ENCODE measurements at places on chromosomes 7 and 10.
A peak's percentile ranks its signal among the peaks of the same experiment; 100 is the strongest.

- H3K4me1 ChIP-seq, result no peaks in the 10 kb centered on the region
- no peak for DNase-seq
- no peaks in the 10 kb centered on the region for H3K27me3 ChIP-seq
- H3K36me3 ChIP-seq, result peaks cover 5% of the 10 kb centered on the region
These were observed 34.0 kb downstream of the INPP5F start for GRCh38 chr10:119759832-119760231.

DNA sequence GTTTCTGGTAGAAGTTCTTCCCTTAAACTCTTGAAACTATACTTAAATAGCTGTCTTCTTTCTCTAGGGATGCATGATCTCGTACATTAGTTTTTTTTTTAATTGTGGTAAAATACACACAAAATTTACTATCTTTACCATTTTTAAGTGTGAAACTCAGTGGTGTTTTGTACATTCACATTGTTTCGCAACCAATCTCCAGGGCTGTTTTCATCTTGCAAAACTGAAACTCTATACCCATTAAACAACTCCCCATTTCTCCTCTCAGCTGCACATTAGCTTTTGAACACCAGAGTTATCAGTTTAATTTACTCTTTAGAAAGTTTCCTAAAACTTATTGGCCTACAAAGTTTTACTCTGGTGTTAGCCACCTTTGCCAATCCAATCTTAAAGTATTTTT is 45.5 kb upstream of the PRKAR2B start:
- DNase-seq, result no peak
- H3K27ac ChIP-seq, result no peak overlapping the region
- no peaks in the 10 kb centered on the region for H3K4me1 ChIP-seq

- H3K27me3 ChIP-seq, result no peaks in the 10 kb centered on the region
- no peaks in the 10 kb centered on the region for H3K36me3 ChIP-seq
These were observed 6.6 kb upstream of the TPK1 start for GRCh38 chr7:144842377-144842851.

- no peak overlapping the region for H3K4me3 ChIP-seq
- H3K27ac ChIP-seq, result no peak overlapping the region
- peaks cover 43% of the 10 kb centered on the region for H3K4me1 ChIP-seq
- H3K36me3 ChIP-seq, result peaks cover 13% of the 10 kb centered on the region
These were observed 17.2 kb downstream of the SGPL1 start for GRCh38 chr10:70832852-70833528.

GRCh38 chr10:14571866-14572507 is 202.7 kb downstream of the FAM107B start:
- peak; percentile 49 for DNase-seq
- peak overlapping the region; percentile 90 for H3K4me3 ChIP-seq
- peaks cover 57% of the 10 kb centered on the region for H3K4me1 ChIP-seq
- H3K36me3 ChIP-seq, result peaks cover 62% of the 10 kb centered on the region
- H3K27ac ChIP-seq, result peak overlapping the region; percentile 95

DNA sequence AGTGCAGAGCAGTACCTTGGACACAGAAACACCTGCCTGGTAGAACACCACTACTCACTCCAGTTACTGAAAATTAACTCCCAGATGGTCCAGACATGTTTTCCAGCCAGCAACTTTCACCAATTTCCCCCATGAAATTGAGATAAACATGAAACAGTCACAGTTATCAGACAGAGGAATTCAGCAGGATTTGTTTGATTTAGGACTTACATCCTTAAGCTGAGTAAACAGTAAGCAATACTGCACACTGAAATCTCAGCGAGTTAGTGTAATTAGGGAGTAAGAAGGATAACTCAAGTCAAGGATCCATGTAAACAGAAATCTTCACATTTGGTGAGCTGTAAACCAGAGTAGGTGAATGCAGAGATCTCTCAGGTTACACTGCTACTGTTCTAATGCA is 353.5 kb downstream of the ELMO1 start:
- H3K27me3 ChIP-seq, result no peaks in the 10 kb centered on the region
- no peak overlapping the region for H3K27ac ChIP-seq
- peaks cover 28% of the 10 kb centered on the region for H3K36me3 ChIP-seq
- H3K4me1 ChIP-seq, result peaks cover 9% of the 10 kb centered on the region

GRCh38 chr10:49086889-49087288 is 28.4 kb downstream of the VSTM4 start:
- H3K36me3 ChIP-seq, result no peaks in the 10 kb centered on the region
- H3K27ac ChIP-seq, result no peak overlapping the region
- H3K4me3 ChIP-seq, result no peak overlapping the region
- peaks cover 7% of the 10 kb centered on the region for H3K27me3 ChIP-seq

DNA sequence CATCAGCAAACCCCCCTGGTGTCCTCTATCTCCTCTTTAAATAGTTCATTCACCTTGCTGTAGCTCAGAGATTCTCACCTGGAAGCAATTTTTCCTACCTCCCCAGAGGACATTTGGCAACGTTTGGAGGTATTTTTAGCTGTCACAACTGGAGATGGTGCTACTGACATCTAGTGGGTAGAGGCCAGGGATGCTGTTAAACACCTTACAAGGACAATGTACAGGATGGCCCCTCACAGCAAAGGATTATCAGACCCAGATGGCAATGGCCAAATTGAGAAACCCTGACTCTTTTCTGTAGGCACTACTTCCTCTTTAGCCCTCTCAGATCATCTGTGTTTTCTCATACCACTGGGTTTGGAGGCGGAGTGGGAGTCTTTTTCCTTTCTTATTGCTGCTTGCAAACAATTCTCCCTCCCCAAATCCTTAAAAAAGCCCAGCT is 13.2 kb upstream of the TRA2A start:
- H3K36me3 ChIP-seq, result peaks cover 2% of the 10 kb centered on the region
- H3K4me1 ChIP-seq, result peaks cover 4% of the 10 kb centered on the region
- H3K4me3 ChIP-seq, result no peak overlapping the region
- no peaks in the 10 kb centered on the region for H3K27me3 ChIP-seq
- DNase-seq, result no peak

GRCh38 chr7:139286144-139286543 is 55.0 kb upstream of the FMC1 start:
- DNase-seq, result no peak
- H3K36me3 ChIP-seq, result peaks cover 9% of the 10 kb centered on the region
- H3K4me1 ChIP-seq, result no peaks in the 10 kb centered on the region
- no peak overlapping the region for H3K27ac ChIP-seq
- H3K27me3 ChIP-seq, result no peaks in the 10 kb centered on the region

DNA sequence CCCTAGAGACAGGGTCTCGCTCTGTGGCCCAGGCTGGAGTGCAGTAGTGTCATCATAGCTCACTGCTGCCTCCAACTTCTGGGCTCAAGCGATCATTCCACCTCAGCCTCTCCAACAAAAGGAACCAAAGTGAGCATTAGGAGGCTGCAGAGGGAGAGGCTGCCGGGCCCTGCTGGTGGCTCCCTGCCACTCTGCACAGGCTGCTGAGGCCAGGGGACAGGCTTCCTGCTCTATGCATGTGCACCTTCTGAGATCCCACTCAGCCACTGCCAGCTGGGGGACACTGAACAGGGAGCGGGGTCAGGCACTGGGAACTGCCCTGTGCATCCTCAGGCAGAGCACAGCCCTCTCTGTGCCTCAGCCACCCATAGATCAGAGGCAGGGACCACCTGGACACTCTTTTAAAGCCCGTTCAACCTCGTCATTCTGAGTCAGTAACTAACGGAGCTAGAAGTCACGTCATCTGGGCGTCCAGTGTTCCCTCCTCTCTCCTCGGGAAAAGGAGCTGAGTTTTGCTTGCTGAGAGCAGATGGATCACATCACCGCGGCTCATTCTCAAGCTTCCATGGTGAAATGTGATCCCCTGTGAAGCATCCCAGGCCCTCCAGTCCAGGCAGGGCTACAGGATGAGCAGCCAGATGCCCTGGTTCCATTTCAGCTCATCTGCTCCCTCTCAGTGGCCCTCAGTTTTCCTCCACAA is 109.6 kb downstream of the MYL10 start:
- no peaks in the 10 kb centered on the region for H3K36me3 ChIP-seq
- no peaks in the 10 kb centered on the region for H3K4me1 ChIP-seq
- no peak overlapping the region for H3K27ac ChIP-seq
- DNase-seq, result no peak

DNA sequence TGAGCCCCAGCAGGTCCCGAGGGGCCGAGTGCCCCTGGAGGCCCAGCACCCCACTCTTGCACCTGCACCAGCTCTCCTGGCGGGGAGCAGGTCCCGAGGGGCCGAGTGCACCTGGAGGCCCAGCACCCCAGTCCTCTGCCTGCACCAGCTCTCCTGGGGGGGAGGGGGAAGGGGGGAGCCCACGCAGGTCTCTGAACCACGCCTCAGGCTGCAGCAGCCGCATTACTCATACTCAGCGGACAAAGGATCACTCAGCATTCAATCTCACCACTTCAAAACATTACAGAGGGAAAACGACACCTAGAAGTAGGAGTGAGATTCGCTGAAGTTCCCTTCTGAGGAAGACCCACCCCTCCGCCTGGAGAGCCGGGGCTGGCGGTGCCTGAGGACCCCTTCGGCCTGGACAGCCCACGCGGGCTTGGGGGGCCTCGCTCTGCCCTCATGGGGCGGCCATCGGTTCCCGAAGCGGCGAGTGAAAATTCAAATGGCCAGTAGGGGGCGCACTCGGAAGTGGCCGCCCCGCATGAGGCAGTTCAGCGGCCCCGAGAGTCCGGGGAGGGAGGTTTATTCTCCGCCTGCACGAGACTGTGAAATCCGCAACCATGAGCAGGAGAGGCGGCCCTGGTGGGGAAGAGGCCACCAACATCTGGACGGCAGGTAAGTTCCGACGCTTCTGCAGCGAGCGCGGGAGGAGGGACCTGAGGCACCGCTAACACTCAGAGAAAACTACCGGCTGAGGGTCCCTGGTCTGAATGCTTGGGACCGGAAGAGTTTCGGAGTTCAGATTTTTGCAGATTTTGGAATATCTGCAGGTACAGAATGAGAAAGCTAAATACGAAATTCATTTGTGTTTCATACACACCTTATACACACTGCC is 1.1 kb upstream of the GPER1 start:
- H3K27me3 ChIP-seq, result no peaks in the 10 kb centered on the region
- peak; percentile 71 for DNase-seq
- peak overlapping the region; percentile 15 for H3K27ac ChIP-seq
- peak overlapping the region; percentile 65 for H3K4me3 ChIP-seq
- peaks cover 10% of the 10 kb centered on the region for H3K4me1 ChIP-seq

GRCh38 chr10:84493951-84494848 is 165.8 kb downstream of the CCSER2 start:
- H3K4me3 ChIP-seq, result no peak overlapping the region
- DNase-seq, result no peak
- H3K36me3 ChIP-seq, result peaks cover 13% of the 10 kb centered on the region

DNA sequence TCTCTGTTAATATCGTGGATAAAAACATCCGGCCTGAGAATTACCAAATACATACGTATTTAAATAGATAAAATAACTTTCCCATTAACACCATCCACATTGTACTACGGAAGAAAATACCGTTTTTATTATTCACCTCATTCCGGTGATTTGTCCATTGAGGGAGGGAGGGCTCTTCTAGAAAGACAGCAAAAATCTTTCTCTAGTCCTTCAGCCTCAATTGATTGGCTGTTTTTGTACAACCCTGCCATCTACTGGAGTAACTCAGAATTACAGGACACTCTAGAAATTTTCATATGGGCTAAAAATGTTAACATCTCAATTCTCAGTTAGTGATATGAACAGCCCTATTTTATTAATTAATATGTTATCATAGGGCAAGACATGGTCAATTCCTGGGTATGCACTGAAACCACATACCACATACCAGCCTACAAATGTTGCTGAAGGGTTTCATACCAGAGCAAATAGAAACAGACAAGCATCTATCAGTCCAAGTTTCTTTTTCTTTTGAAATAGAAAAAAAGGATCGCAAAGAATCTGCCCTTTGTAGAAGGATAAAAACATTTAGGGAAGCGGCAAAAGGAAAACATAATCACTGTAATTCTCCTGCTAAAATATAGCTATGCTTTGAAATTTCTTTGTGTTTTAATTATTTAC is 55.8 kb upstream of the CDCA7L start:
- H3K36me3 ChIP-seq, result no peaks in the 10 kb centered on the region
- no peak overlapping the region for H3K4me3 ChIP-seq
- peaks cover 2% of the 10 kb centered on the region for H3K4me1 ChIP-seq
- H3K27me3 ChIP-seq, result peaks cover 26% of the 10 kb centered on the region

GRCh38 chr10:76268954-76269353 is 837.5 kb downstream of the LRMDA start:
- no peaks in the 10 kb centered on the region for H3K27me3 ChIP-seq
- H3K4me1 ChIP-seq, result no peaks in the 10 kb centered on the region
- DNase-seq, result no peak
- H3K27ac ChIP-seq, result no peak overlapping the region
- H3K4me3 ChIP-seq, result no peak overlapping the region

GRCh38 chr10:85666102-85666501 is 700.5 kb downstream of the GRID1 start:
- no peaks in the 10 kb centered on the region for H3K36me3 ChIP-seq
- H3K27ac ChIP-seq, result no peak overlapping the region
- no peaks in the 10 kb centered on the region for H3K4me1 ChIP-seq
- no peak overlapping the region for H3K4me3 ChIP-seq
- H3K27me3 ChIP-seq, result peaks cover 4% of the 10 kb centered on the region

- DNase-seq, result no peak
- H3K27me3 ChIP-seq, result no peaks in the 10 kb centered on the region
- H3K27ac ChIP-seq, result no peak overlapping the region
- peaks cover 16% of the 10 kb centered on the region for H3K4me1 ChIP-seq
- no peak overlapping the region for H3K4me3 ChIP-seq
These were observed 95.2 kb downstream of the PFKFB3 start for GRCh38 chr10:6297951-6298381.

DNA sequence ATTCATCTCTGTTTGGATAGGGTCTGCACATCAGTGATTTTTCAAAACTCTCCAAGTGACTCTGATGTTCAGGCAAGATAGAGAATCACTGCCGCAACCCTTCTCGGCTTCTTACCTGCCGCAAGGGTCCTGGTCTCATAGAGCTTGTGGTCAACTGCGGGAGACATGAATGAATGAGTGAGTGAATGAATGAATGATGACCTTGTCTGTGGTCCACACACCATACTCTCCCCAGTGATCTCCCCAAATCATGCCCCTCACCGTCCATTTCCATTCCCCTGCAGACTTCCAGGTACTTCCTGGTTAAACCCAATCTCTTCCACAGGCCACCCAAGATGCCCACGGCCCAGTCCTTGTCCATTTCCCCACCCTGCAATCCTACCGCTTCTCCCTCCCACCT is 5.9 kb upstream of the NPFFR1 start:
- no peaks in the 10 kb centered on the region for H3K36me3 ChIP-seq
- H3K4me1 ChIP-seq, result peaks cover 2% of the 10 kb centered on the region
- no peak for DNase-seq
- H3K4me3 ChIP-seq, result no peak overlapping the region
- no peak overlapping the region for H3K27ac ChIP-seq
- H3K27me3 ChIP-seq, result peaks cover 53% of the 10 kb centered on the region

DNA sequence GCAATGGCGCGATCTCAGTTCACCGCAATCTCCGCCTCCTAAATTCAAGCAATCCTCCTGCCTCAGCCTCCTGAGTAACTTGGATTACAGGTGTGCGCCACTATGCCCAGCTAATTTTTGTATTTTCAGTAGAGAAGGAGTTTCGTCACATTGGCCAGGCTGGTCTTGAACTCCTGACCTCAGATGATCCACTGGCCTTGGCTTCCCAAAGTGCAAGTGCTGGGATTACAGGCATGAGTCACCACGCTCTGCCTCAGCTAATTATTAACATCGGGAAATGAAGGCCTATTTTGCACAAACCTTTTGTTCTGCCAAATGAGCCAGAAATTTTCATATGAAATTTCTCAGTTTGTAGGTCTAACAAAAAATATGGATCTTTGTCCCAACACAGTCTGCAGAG is 106.7 kb upstream of the ODAD2 start:
- no peaks in the 10 kb centered on the region for H3K4me1 ChIP-seq
- no peak overlapping the region for H3K27ac ChIP-seq
- no peak overlapping the region for H3K4me3 ChIP-seq
- DNase-seq, result no peak
- H3K27me3 ChIP-seq, result no peaks in the 10 kb centered on the region

- H3K27ac ChIP-seq, result no peak overlapping the region
- peaks cover 17% of the 10 kb centered on the region for H3K27me3 ChIP-seq
- no peaks in the 10 kb centered on the region for H3K36me3 ChIP-seq
- H3K4me3 ChIP-seq, result peak overlapping the region; percentile 54
- DNase-seq, result peak; percentile 27
- peaks cover 11% of the 10 kb centered on the region for H3K4me1 ChIP-seq
These were observed 68.0 kb upstream of the SAMD8 start for GRCh38 chr10:75043256-75044131.

Data from effector memory CD8-positive, alpha-beta T cell (primary cell).